ENCODE measurements at places on chromosomes 1 and 21.
A peak's percentile ranks its signal among the peaks of the same experiment; 100 is the strongest.

DNA sequence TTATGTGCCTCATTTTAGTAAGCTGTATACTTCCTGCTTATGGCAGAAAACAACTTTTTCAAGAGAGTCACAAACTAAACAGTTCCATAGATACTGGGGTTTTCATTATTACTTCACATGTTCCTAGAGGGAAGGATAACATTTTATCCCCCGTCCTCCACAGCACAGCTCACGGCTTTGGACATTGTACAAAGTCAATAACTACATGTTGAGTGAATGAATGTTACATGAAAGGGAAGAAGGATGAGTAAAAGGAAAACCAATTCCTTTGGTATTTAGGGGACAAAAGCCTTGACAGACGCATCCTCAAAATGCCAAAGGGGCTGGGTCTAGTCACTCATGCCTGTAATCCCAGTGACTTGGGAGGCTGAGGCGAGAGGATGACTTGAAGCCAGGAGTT is 14.8 kb downstream of the PI4KB start:
- DNase-seq: no peak

GRCh38 chr1:67307251-67308060 is at the start of gene IL12RB2:
TSS of gene IL12RB2 (plus strand) at chr1:67307873. CDS start at chr1:67320369, 12,496 bp downstream.
- DNase-seq: peak; percentile 15

- no peak for DNase-seq
Measured at GRCh38 chr1:75954586-75954985, 22.4 kb upstream of the ASB17 start.

DNA sequence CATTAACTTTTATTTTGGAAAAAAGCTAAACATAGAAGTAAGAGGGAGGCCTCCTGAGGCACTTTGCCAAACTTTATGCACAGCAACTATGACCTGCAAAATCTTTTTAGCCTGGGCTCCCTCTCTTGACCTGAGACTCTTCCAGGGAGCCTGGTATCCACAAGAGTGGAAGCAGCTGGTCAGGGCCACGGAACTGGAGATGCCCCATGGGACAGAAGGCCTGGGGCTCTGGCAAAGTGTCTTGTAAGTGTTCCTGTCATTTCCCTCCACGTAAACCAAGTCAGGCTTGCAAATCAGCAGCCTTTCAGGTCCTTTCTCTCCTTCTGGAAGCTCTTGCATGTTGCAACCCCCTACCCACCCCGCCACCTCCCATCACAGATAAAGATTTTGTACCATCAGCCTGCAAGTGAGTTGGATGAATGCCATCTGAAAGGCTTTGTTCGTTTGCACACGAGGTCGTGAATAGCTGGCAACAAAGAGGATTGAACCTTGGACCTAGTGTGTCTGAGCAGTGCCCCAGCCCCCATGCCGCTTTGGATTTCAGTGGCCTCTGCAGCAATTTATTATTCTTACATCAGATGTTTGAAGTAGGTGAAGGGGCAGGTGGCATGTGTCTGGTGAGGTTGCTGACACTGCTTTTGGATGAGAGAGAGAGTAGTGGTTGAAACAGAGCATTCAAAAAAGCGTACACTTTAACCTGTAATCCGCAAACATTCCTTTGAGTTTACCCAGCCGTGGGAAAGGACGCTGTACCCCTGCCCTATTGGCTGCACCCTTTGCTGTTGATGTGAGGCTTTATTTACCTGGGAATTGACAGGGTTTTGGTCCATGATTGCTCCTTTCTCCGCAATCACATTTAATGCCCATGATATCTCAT is 91.6 kb downstream of the GALNT2 start:
- DNase-seq: no peak

GRCh38 chr1:176795929-176796328 is 333.0 kb downstream of the PAPPA2 start:
- no peak for DNase-seq

DNA sequence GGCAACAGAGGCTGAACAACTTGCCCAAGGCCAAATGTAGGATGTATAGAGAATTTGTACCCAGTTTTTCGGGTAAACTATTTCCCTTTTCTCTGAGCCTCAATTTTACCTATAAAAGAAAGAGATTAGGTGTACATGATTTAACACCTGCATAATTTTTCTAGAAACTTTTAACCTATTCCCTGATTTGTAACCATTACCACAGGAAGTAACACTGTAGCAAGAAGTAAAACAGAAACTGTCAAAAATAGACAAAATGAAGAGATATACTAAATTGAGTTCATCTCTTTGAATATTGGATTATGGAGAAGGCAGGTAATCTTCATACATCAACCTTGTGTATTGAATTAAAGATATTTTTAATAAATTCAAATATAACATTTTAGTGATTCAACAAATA is 136.2 kb downstream of the ZC3H11B start:
- DNase-seq: no peak

GRCh38 chr1:229410692-229411433 is 23.0 kb downstream of the ACTA1 start:
- no peak for DNase-seq
